T-helper 17 cell (primary cell): ENCODE measurements at places on chromosomes 1 and 21.
A peak's percentile ranks its signal among the peaks of the same experiment; 100 is the strongest.

- no peak overlapping the region for H3K4me3 ChIP-seq
- H3K27ac ChIP-seq = no peak overlapping the region
- H3K36me3 ChIP-seq = no peaks in the 10 kb centered on the region
- no peaks in the 10 kb centered on the region for H3K4me1 ChIP-seq
- H3K27me3 ChIP-seq = peaks cover 7% of the 10 kb centered on the region
These were observed 21.9 kb upstream of the PLEKHG5 start for GRCh38 chr1:6513320-6513801.

GRCh38 chr1:94039871-94040569, 80.9 kb downstream of the ABCA4 start:
- H3K4me3 ChIP-seq = no peak overlapping the region
- DNase-seq = no peak
- no peak overlapping the region for H3K27ac ChIP-seq
- H3K27me3 ChIP-seq = peaks cover 75% of the 10 kb centered on the region

GRCh38 chr1:213790565-213790964, 197.2 kb upstream of the PROX1 start:
- no peak overlapping the region for H3K4me3 ChIP-seq
- no peaks in the 10 kb centered on the region for H3K36me3 ChIP-seq
- H3K4me1 ChIP-seq = no peaks in the 10 kb centered on the region
- H3K27me3 ChIP-seq = no peaks in the 10 kb centered on the region
- DNase-seq = no peak

DNA sequence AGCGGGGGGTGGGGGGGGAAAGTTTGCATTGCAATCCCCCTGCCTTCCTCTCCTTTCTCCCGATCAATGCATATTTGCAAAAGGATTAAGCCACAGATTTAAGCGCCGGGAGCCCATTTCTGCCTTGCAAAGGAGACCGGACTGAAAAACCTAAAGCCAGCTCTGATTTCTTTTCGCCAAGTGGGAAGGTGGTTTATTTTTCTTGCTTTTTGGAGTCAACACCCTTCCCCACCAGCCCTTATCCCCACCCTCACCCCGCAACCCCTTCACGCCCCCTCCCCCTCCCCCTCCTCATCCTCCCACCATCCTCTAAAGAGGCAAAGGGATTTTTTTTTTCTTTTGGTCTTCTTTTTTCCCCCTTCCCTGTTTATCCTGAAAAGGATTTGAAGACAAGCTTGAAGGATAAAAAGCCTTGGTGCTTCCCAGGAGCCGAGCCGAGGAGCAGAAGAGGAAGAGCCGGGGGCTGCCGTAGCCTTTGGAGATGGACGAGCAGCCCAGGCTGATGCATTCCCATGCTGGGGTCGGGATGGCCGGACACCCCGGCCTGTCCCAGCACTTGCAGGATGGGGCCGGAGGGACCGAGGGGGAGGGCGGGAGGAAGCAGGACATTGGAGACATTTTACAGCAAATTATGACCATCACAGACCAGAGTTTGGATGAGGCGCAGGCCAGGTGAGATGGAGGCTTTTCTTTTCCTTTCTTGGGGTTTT, 513 bp downstream of the PBX1 start:
- H3K27me3 ChIP-seq = peaks cover 15% of the 10 kb centered on the region
- DNase-seq = no peak
- H3K4me1 ChIP-seq = peaks cover 3% of the 10 kb centered on the region
- no peaks in the 10 kb centered on the region for H3K36me3 ChIP-seq

GRCh38 chr1:89884718-89885596, 64.1 kb downstream of the LRRC8D start:
- peaks cover 4% of the 10 kb centered on the region for H3K36me3 ChIP-seq
- peak overlapping the region; percentile 43 for H3K27ac ChIP-seq
- H3K27me3 ChIP-seq = no peaks in the 10 kb centered on the region
- H3K4me1 ChIP-seq = peaks cover 20% of the 10 kb centered on the region
- no peak for DNase-seq

DNA sequence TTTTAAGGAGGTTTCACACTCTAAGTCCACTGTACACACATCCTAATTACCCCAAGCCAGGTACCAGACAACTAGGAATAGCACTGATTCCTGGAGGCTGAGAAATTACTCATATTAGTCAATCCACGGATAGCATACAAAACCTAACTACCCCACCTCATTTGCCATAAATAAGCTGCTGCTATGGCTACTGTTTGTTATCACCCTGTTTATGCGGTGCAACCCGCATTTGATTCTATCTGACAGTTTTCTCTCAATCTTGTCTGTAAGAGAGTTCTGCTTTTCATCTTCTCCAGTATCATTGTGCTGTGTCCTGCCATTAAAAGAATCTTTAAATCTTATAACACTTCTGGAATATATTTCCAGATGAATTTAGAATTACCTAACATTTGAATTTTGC, 1496.5 kb downstream of the PLA2G4A start:
- H3K4me3 ChIP-seq = no peak overlapping the region
- H3K27me3 ChIP-seq = no peaks in the 10 kb centered on the region
- DNase-seq = no peak
- no peaks in the 10 kb centered on the region for H3K36me3 ChIP-seq
- H3K27ac ChIP-seq = no peak overlapping the region

DNA sequence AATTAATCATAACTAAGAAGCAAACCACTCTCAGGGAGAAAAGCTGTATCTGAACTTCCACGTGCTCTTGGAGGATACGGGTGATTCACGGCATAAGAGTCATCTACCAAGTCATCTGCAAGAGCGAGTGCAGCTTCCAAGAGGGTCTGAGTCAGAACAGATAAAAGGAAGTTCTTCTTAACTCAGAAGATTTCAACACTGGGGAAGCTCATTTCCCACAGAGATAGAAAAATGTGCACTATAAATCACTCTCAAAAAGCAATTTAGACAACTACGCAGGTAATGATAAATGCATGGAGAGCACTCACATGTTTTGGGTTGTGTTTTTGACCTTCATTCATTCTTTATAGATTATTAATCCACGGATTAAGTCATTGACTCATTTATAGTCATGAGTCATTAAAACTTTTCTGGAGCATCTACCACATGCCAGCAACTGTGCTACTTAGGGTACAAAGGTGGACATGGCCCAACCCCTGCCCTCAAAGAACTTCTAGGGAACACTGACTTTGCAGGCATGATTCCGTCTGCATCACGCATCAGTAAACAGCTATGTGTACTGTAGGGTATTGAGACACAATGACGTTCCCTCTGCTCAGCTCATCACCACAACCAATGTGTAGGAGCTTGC, 20.8 kb downstream of the KCNJ15 start:
- no peaks in the 10 kb centered on the region for H3K4me1 ChIP-seq
- H3K27ac ChIP-seq = no peak overlapping the region
- no peaks in the 10 kb centered on the region for H3K27me3 ChIP-seq
- DNase-seq = no peak
- no peaks in the 10 kb centered on the region for H3K36me3 ChIP-seq

DNA sequence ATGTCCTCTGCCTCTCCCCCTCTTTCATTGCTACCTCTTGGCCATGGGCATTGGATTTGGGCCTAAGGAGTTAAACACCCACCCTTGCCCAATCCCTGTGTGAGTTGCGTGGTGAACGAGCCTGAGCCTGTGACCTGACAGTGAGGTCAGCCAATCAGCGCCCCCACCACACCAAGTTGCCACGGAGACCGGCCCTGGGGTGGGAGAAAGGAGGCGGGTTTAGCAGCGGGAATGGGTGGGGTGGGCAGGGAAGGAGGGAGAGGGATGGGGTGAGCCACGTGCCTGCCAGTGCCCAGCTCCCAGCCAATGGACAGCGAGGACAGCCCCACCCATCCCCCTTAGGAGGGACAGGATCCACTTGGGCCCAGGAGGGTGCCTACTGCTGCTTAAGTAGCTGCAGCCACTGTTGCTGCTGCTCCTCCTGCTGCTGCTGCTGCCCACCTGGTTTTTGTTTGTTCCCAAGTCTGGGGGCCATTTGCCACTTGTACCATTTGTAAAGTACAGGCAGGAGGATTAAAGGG, 9.5 kb downstream of the ZBTB7B start:
- no peaks in the 10 kb centered on the region for H3K27me3 ChIP-seq
- peak overlapping the region; percentile 98 for H3K4me3 ChIP-seq
- H3K4me1 ChIP-seq = peaks cover 62% of the 10 kb centered on the region

GRCh38 chr1:164644268-164644667, 85.3 kb downstream of the PBX1 start:
- no peaks in the 10 kb centered on the region for H3K36me3 ChIP-seq
- no peaks in the 10 kb centered on the region for H3K4me1 ChIP-seq
- H3K27ac ChIP-seq = no peak overlapping the region
